Fibroblast of villous mesenchyme (primary cell): ENCODE measurements at places on chromosomes 5 and 9. TPM values are rescaled to one million over a fixed set of nuclear protein-coding genes. Genes with fewer than 3 reads are reported as not detected.

- DNase-seq = peak; percentile 72
Measured at GRCh38 chr9:130327781-130328348, 62.3 kb downstream of the HMCN2 start.

DNA sequence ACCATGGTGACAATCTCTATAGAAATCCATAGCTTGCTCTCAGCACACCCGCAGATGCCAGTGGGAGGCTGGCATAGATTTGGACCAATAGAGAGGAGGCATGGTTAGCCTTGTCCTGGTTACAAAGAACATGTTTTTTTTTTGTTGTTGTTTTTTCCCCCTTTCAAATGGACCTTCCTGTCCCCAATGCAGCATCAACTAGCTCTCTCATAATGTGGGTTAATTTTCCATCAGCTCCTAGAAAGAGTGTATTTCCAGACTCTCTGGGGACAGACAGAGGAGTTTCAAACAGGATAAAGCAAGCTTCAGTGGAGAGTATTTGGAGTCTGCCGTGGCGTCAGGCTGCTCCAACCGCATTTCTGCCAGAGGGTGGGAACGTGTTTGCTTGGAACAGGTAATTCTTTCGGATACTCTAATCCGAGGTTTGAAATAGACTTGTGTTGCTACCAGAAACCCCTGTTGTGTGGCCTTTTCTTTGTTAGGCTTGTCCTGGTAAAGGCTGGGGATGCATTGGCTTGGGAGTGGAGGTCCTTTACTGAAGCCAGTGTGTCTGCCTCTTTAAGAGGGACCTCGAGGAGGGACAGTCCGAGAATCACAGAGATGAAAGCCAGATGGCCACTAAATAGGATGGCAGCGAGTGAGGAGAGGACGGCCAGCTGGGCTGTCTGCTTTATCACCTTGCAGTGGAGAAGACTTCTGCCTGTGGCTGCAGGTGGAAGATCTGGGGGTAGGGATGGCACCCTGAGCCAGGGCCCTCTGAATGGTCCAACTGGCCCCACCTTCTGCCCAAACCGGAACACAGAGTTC, 130.5 kb upstream of the CPEB4 start:
- DNase-seq = no peak

DNA sequence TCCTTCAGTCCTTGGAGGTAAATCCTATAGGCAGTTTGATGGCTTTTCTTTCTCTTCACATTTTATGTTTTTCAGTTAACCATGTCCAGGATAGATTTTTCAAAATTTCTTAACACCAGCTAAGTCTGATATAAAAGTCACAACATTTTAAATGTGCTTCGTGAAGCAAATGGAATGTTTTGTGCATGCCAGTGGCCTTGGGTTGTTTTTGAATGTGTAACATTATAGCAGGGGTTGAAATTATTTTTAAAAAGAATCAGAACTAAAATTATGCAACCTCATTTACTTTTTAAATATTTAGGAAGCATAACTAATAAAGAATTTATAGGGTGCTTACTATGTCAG, 201.1 kb downstream of the ARHGEF28 start:
- DNase-seq = no peak

- no peak for DNase-seq
Measured at GRCh38 chr9:73156865-73157187, 5.2 kb downstream of the ANXA1 start.

DNA sequence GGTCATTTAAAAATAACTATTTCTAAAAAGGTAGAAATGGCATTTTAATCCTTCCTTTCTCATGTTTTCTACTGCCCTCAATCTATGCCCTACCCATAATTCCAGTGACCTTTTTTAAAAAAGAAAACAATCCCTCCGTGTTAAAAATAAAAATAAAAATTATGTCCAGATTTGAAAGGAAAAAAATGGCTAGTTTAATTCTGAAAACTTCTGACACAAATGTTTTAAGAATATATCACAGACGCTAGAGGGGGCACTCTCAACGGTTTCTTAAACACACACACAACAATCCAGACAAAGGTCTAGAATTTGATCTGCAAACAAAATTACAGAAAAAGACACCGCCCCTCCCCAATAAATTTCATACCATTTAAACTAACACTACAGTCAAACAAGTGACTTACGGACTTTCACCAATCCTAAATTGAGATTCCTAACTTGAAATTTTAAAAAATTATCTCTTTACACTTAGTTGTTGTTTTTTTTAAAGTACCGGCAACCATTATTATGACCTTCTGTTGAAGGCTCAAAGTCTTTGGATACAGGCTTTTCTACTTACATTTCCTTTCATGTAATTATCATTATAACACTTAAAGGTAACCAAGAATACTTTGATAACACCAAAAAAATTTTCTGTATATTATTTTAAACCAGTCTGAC, 38.2 kb downstream of the CLINT1 start:
- peak; percentile 61 for DNase-seq

DNA sequence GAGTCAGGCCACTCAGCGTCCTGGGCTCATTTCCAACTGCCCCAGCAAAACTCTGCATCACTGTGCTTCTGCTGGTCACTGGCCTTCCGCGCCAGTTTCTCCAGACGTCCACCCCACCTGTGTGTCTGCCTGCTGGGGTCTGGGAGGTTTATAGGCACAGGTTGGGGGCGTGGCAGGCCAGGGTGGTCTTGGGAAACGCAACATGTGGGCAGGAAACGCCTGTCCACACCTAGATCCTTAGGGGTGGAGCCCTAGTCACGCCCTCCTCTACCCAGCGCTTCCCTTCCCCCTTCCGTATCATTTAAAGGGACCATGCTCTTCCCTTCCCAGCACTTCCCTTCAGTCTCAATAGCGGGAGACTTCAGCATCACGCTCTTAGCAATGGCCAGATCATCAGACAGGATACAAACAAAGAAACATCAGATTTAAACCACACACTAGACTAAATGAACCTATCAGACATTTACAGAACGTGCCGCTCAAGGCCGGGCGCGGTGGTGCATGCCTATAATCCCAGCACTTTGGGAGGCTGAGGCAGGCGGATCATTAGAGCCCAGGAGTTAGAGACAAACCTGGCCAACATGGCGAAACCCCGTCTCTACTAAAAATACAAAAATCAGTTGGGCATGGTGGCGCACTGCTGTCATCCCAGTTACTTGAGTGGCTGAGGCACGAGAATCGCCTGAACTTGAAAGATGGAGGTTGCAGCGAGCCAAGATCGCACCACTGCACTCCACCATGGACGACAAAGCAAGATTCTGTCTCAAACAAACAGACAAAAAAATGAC, 11.8 kb upstream of the BTNL9 start:
- no peak for DNase-seq

GRCh38 chr9:12740845-12741244, 34.0 kb upstream of the LURAP1L start:
- DNase-seq = no peak

DNA sequence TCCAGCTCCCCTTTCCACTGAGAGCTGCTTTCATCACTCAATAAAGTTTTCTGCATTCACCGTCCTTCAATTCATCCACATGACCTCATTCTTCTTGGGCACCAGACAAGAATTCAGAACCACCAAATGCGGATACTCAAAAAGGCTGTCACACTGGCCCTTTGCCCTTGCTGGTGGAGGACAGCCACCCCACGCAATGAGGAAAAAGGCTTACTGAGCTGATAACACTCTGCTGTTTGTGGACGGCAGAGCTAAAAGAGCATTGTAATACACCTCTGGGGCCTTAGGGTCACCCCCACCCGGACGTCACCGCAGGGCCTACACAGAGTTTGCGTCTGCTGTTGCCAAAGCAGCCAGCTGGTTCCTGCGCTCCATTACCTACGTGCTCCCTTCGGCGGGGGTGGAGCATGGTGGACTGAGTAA, 51.2 kb upstream of the ZNF608 start:
- DNase-seq = no peak

DNA sequence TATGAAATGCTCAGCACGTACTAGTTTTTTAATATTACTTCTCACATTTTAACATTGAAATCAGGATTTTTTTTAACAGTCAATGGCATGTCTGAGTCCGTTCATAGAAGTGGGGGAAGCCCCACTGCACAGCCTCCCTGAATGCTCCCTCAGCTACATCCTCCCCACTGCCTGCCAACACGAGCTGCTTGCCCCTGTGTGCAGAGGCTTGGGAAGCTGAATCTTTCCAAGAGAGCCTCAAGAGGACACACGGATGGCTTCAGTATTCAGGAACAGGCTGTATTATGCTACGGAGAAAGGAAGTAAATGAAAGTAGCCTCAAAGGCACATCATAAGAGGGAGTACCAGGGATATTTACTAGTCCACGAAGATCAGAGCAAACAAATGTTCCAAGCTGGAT, 248.7 kb downstream of the SPOCK1 start:
- no peak for DNase-seq

- DNase-seq = no peak
Measured at GRCh38 chr9:134636149-134636507, 5.5 kb upstream of the COL5A1 start.

DNA sequence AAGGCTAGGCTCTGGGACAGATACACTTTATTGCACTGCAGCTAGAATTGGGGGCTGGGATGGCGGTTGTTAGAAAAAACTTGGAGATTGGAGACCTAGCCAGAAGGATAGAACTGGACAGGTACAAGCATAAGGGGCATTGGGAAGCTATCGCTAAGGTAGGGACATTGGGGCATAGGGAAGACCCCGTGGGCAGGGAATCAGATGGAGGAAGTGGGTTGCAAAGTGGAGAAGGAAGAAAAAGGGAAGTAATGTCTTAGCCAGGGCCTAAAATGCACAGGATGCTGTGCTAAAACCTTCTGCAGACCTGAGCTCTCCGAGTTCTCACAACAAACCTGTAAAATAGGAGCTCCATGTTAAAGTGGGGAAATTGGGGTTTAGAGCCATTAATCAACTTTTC, 178.2 kb downstream of the ZDHHC21 start:
- no peak for DNase-seq

DNA sequence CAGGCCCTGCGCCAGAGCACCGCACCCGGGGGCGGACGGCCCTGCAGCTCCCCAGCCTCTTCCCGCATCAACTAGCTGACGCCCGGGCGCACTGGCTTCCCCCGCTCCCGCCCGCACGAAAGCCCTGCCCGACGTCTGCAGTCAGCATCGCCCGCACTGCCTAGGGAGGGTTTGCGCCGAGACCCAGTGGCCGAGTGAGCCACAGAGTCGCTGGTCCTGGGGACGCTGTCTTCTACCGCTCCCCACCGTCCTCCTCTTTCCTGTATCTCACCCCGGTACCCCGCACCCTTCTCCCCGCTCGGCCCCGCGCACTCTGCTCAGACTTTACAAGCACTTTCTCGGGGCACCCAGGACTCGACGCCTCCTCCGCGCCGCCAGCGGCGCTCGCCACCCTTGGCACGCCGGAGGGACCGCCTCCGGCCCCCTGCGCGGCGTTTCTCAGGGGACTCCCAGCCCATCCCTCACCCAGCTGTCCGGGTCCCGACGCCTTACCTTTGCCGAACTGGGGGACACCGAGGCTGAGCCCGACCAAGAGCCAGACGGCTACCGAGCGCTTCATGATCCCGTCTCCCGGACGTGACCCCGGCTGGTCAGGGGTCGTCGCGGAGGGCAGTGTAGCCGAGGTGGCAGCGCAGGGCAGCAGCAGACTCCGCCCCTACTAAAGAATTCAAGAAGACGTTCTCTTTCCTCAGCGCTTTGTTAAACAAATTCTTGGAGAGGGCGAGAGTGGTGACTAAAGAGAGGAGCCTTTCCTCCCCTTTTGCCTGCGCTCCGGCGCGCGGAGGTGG, 670 bp downstream of the EDIL3 start:
- no peak for DNase-seq

- DNase-seq = no peak
Measured at GRCh38 chr5:122315521-122315920, 3.5 kb downstream of the SNCAIP start.

- DNase-seq = peak; percentile 44
Measured at GRCh38 chr9:35820076-35820475, 5.2 kb upstream of the HINT2 start.

- no peak for DNase-seq
Measured at GRCh38 chr5:143227301-143227700, 176.2 kb downstream of the NR3C1 start.

DNA sequence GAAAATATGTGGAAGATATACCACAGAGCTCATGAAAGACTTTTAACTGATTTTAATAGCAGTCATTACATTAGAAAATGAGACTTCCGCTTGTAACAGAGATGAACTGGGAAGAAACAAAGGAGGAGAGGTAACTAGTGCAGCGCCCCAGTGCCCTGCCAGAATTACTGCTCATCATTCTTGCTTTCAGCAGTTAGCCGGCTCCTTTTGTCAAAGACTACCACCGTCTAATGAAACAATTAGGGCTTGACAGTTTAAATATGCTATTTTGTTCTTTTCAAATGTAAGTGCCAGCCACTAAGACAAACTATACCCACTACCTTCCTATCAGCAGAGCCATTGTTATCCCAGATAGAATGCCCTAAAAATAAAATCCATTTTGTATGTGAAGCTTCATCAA, 328.4 kb downstream of the EFNA5 start:
- no peak for DNase-seq

- DNase-seq = no peak
Measured at GRCh38 chr5:115484368-115484767, 60.2 kb downstream of the FEM1C start.

GRCh38 chr5:145834554-145834916, 607 bp downstream of the PRELID2 start:
- DNase-seq = no peak

DNA sequence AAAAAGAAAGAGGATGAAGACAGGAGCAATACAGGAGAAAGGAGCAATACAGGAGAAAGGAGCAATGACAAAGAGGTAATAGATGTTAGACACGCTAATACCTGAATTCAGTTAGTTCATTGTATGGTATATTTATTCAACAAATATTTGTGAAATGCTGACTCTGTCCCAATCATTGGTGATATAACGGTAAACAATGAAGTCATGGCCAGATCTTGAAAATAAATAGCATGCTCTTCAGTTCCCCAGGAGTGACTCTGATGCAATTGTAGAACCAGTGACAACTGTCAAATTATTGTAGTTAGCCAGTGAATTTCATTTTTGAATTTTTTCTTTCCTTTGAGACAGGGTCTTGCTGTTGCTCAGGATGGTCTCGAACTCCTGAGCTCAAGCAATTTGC, 48.0 kb upstream of the SPINK14 start:
- no peak for DNase-seq

GRCh38 chr5:1727571-1727970, 72.1 kb downstream of the MRPL36 start:
- no peak for DNase-seq

The PCDHB8 gene
- under 0.01 TPM in 2 replicates for total RNA-seq

The PCDHA9 gene
- under 0.01 TPM in 2 replicates for total RNA-seq

The OLFML2A gene
- 4.3 and 5.5 TPM in 2 replicates for total RNA-seq

The CDX1 gene
- total RNA-seq = under 0.01 and 0.64 TPM in 2 replicates

The MARCOL gene
- total RNA-seq = not detected in 2 replicates

The MYOZ3 gene
- under 0.01 TPM in 2 replicates for total RNA-seq

The SCGB3A2 gene
- not detected in 2 replicates for total RNA-seq

The PCDHA6 gene
- total RNA-seq = under 0.01 and 0.43 TPM in 2 replicates

The MOB3B gene
- total RNA-seq = 0.32 and 0.43 TPM in 2 replicates

The PCDHGB1 gene
- total RNA-seq = 2.2 and 2.3 TPM in 2 replicates
